ENCODE measurements at places on chromosomes 6 and 20.

GRCh38 chr20:4808872-4809271, 87.2 kb downstream of the PRND start:
- no peak for DNase-seq

DNA sequence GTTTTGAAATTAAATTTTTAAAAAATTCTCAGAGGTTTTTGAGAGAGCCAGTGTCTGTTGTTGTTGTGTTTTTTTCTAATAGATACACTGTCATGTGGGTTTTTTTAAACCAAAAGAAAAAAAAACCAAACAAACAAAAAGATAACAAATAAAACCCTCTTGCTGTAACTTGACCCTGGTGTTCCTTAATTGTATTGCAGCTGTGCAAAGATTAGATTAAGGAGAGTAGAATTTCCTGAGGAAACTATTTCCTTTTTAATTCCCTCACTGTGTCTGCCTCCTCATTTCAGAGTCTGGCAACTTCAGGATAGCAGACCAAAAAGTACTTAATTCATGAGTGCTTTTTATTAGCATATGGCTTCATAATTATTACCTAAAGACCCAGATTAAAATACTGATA, 281.9 kb downstream of the EPM2A start:
- no peak for DNase-seq

DNA sequence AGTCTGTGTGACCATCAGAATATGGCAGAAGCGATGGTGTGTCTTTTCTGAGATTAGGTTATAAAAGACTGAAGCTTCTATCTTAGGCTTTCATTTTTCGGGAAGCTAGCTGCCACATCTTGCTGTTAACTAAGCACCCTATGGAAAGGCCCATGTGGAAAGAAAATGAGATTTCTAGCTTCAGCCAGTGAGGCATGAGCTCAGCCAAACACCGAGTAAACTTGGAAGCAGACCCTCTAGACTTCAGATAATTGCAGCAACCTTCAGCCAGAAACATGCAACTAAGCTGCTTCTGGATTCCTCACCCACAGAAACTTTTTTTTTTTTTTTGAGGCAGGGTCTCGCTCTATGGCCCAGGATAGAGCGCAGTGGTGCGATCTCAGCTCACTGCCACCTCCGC, 20.6 kb downstream of the LOC128125822 start:
- DNase-seq, result no peak

DNA sequence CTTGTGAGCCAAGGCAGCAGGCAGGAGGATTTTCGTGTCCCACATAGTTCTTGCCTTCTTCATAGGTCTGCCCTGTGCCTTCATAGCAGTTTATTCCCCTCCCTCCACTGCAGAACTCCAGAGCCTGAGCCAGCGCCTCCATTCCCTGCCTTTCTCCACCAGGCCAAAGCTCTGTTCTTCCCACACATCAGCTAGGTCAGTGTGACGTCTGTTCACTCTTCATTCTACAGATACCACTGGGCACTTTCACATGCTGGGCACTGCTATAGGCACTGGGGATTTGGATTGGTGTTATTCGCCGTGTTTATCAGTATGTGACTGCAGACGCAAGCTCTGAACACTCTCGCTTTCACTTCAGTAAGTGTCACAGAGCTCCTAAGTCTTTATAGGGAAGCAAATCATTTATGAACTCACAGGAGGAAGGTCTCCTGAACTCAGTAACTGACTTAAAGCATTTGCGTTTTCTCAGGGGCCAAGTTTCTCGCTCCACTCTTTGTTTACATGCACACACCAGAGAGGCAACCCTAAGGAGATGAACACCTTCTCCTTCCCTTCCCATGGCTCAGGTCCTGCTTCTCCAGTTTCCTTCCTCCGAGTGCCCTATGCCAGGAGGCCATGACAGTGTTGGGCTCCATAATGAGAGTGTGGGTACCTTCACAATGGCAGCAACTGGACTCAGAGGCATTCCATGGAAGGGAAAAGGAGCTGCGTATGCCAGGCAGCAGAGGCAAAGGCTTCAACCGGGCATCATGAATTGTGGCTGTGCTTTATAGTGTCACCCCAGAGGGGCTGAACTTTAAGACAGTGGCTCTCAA, 6.3 kb upstream of the APMAP start:
- DNase-seq, result no peak

- DNase-seq, result no peak
Observed at GRCh38 chr20:58148891-58149290, 79.6 kb downstream of the ANKRD60 start.

GRCh38 chr6:37779902-37780628, 39.5 kb upstream of the ZFAND3 start:
- DNase-seq, result no peak

- no peak for DNase-seq
Observed at GRCh38 chr6:3450888-3451287, 6.0 kb downstream of the SLC22A23 start.
